ENCODE measurements at places on chromosomes 16 and 17. TPM values are rescaled to one million over a fixed set of nuclear protein-coding genes. Genes with fewer than 3 reads are reported as not detected.

Gene PLLP
- 0.15 TPM for total RNA-seq

Gene KIF1C
- total RNA-seq, result 44.4 TPM

Gene SMTNL2
- total RNA-seq, result 0.15 TPM

Gene TRIM25
- 23.2 TPM for total RNA-seq

Gene FOXN1
- total RNA-seq, result not detected

Gene LPO
- total RNA-seq, result not detected

Gene PIK3R6
- total RNA-seq, result not detected

Gene FMNL1
- total RNA-seq, result 2.7 TPM

Gene CCDC144A
- total RNA-seq, result 0.84 TPM
